ENCODE measurements at places on chromosomes 5 and 9. TPM values are rescaled to one million over a fixed set of nuclear protein-coding genes. Genes with fewer than 3 reads are reported as not detected.

DNA sequence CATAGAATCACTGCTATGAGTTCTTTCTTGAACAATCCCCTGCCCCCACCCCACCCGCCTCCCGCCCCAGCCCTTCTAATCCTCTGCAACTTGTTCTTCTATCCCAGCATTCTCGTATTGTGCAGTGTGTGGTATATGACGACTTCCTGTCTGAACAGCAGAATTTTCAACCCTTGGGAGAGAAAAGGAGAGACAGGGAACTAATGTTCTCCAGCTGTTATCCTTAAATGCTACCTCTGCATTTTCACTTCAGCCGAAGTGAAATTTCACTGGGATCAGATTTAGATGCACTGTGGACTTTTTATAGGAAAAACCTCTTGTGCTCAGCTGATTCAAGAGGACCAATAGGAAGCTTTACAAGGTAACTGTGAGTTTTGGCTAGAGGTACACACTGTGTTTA, 2.2 kb downstream of the FBXL7 start:
- DNase-seq: no peak

DNA sequence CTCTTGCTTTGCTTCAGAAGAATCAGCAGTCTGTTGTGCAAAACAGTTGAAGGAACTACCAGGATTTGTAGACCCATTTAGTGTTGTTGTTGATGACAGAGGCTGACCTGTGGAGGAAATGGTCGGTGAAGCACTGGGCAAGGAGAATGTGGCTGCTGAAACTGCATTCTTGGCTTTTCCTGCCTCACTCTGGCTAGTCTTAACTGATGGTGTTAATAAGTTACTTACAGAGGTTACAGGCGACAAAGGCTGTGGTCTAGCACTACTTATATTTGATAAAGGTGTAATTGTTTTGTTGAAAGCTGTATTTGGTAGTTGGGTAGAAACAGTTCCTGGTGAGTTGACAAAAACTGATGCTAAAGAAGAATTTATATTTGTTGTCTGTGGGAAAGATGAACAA, 31.5 kb downstream of the MLANA start:
- DNase-seq: no peak

DNA sequence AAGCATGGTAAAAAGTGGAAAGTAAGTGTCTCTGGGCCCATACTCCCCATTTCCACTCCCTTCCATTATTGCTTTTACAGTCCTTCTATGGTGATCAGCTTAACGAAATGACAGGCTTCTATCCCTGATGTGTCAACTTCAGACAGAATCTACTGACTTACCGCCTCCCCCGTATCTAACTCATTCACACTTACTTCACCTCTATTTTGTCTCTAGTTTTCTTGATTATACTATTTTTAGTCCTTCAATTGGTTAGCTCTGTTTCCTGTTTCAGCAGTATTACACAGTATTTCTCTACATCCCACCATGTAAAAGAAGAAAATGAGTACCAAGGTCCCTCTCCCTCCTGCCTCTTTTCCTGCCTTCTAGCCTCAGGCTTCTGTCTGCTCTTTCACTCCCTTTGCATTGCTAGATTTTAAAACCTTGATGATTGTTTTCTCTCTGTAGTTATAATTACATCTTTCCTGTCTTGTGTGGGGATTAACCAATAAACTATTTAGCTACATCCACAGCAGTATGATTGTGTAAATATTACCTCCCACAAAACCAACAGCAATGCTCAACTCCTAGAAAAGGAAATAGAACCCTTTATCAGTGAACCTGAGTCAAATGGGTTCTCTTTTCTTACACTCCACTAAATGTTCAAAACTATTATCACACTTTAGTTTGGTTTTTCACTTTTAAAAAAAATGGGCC, 53.4 kb downstream of the GNAQ start:
- DNase-seq: no peak

CCDC180 gene
- 0.13 TPM for total RNA-seq

DNA sequence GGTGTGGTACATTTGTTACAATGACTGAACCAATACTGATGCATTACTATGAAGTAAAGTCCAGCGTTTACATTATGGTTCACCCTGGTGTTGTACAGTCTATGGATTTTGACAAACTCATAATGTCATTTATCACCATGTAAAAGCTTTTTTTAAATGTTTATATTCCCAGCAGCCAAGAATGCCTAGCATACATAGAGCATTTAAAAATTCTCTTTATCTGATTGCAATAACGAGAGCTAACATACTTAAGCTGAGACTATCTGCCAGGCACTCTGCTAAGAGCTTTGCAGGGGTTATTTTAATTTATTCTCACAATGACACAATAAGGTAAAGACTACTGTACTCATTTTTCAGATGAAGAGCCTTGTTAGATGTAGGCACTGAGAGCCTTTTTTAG, 24.1 kb downstream of the PRDM6 start:
- DNase-seq: no peak

- DNase-seq: no peak
Measured at GRCh38 chr5:107472620-107473064, 198.1 kb downstream of the EFNA5 start.

EIF4EBP3 gene
- total RNA-seq: 3.2 TPM

GRCh38 chr9:130682421-130683121, 11.0 kb upstream of the EXOSC2 start:
- DNase-seq: peak; percentile 57

DNA sequence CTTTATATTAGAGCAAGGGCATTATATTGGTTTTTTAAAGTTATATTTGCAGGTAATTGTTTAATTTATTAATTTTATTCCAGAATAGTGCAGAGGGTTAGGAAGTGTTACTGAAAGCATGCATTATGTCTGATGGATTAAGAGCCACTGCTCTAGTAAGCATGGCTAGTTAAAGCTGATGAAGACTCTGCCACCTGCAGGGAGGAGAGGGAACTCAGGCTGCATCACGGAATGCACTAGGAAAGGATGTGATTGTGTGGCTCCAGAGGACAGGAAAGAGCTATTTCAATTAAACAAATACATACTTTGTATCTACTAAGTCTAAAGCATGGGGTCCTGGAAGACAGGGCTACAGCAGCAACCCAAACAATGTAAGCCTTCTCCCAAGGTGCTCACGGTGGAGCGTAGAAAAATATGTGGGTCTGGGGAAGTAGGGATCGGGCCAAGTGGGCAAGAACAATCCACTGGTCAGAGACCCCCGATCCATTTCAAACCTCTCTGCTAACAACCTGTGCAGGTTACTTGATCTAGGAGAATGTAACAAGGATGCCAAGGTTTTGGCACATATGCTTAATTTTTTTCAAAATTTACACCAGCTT, 15.3 kb upstream of the GRXCR2 start:
- DNase-seq: peak; percentile 64

- peak; percentile 87 for DNase-seq
Measured at GRCh38 chr9:95048225-95049087, 269.1 kb downstream of the FANCC start.

GRCh38 chr5:144451187-144451973, 280.7 kb downstream of the KCTD16 start:
- peak; percentile 4 for DNase-seq

ANKRD31 gene
- total RNA-seq: 0.26 TPM

DNA sequence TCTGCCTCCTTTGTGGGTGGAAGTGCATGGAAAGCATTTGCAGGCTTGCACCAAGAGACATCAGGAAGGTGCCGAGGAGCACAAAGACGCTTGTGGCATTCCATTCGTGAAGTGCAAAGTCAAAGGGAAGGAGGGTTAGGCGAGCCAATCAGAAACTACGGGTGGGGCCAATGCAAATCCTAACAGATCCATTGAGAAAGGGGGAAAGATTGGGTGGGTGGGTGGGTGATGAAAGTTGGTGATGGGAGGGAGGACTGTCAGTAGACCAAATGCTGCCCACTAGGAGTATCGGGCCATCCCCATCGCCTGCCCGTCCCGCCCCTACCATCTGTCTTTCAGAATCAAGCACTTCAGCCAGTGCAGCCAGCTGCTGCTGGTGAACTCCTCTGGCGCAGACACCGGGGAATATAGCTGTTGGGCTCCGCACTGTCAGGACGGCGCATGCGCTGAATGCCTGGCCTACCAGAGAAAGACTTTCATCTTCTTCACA, 17.1 kb upstream of the ANXA6 start:
- DNase-seq: no peak

LCN1 gene
- total RNA-seq: not detected

GRCh38 chr5:142888469-142889085, 118.4 kb downstream of the ARHGAP26 start:
- peak; percentile 51 for DNase-seq

GRCh38 chr9:124350494-124351263, 64.6 kb downstream of the PSMB7 start:
- no peak for DNase-seq

SVEP1 gene
- total RNA-seq: 0.26 TPM

ALDOB gene
- not detected for total RNA-seq

SPATA31E1 gene
- total RNA-seq: not detected

DNA sequence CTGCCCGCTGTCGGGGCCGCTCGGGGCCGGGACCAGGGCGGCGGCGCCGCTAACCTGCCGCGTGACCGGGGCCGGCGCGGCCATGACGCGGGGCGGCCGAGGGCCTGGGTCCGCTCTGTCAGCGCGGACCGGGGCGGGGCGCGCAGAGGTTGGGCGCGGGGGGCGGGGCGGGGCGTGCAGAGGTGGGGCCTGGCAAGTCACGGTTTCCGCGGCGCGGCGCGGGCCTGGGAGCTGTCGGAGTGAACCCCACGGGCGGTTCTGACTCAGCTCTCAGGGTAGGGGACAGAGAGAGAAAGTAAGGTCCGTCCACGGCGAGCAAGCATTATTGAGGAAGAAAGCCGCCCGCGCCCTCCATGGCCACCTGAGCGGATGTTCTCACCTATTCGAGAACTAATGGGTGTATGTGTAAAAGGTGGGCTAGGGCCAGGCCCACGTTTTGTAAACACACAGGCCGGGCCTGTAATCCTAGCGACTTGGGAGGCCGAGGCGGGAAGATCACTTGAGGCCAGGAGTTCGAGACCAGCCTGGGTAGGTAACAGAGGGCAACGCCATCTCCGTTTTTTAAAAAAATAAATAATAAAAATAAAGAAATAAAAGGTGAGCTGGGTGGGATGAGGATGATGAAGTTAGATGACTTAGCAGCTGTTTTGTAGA, at the start of gene PRXL2C:
Gene PRXL2C, minus strand, starts transcription at position 120 of the 654 bp plus-strand sequence. Its CDS starts 36 bp downstream, at position 84.
- DNase-seq: peak; percentile 49

GRCh38 chr5:81785322-81785721, 34.4 kb upstream of the SSBP2 start:
- no peak for DNase-seq

DOK3 gene
- total RNA-seq: 1.4 TPM

ZNF483 gene
- total RNA-seq: 0.26 TPM

ZFP2 gene
- 0.53 TPM for total RNA-seq

CDH18 gene
- total RNA-seq: under 0.01 TPM

- peak; percentile 36 for DNase-seq
Measured at GRCh38 chr5:113922343-113922742, 408.8 kb downstream of the YTHDC2 start.

DNA sequence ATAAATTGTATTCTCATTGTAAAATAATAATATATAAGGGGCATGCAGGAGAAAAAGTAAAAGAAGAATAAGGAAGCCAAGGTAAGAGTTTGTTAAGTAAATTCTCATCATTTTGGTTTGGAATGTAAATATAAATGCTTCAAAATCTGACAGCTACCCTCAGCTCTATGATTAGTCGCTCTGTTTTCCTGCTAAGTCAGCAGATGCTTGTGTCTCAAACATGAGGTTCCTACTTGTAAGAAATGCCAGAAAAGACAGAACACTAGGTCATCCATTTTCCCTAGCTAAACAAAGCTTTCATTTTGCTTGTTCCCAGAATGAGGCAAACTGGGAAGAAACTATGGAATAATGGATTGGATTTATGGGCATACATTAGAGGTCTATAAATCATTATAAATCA, 293.1 kb downstream of the DMRTA1 start:
- no peak for DNase-seq

GRCh38 chr9:76996700-76997099, 22.8 kb upstream of the FOXB2 start:
- no peak for DNase-seq

GRCh38 chr5:149472399-149472798, 78.8 kb downstream of the CSNK1A1 start:
- no peak for DNase-seq

- DNase-seq: no peak
Measured at GRCh38 chr5:96999856-97000255, 64.0 kb downstream of the LNPEP start.

GRCh38 chr5:12662545-12663314, 758.5 kb upstream of the CTNND2 start:
- DNase-seq: no peak

HTR4 gene
- total RNA-seq: not detected

SHB gene
- total RNA-seq: 16.6 TPM

GRCh38 chr5:126587551-126588390, 7.2 kb downstream of the ALDH7A1 start:
- DNase-seq: no peak

GRCh38 chr5:38420691-38421390, 135.6 kb downstream of the LIFR start:
- peak; percentile 63 for DNase-seq

DNA sequence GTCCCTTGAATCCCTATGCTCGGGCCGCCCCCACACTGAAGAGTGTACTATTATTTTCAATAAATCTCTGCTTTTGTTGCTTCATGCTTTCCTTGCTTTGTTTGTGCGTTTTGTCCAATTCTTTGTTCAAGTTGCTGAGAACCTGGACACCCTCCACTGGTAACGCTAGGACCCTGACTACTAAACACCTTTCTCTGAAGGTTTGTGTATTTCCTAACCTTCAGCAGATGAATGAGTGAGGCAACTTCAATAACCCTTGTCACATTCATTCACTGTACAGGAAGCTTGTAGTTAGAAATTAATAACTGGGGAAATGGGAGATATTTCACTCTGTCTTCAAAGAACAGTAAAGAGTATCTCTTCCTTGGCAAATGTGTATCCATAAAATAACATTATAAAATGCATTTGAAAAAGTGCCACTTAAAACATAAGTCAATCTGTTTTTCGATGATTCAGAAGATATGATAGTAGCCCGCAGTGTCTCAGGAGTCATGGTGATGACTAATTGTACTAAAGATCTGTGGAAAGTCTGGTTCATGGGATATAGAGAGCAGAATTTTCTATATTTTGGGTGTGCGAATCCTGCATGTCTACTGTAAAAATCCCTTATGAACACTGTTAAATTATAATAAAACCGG, 43.2 kb upstream of the ANKH start:
- DNase-seq: peak; percentile 78

SNAPC4 gene
- 3.8 TPM for total RNA-seq

KDM4C gene
- 44.0 TPM for total RNA-seq
